SK-N-SH (cell line): ENCODE measurements at places on chromosomes 6 and 20. TPM values are rescaled to one million over a fixed set of nuclear protein-coding genes. Genes with fewer than 3 reads are reported as not detected.

Gene RTF2
- 78.2 and 82.8 TPM in 2 replicates for polyA plus RNA-seq

Gene DYNLT2
- 0.81 and 1.3 TPM in 2 replicates for polyA plus RNA-seq

Gene STX11
- 0.15 and 0.41 TPM in 2 replicates for polyA plus RNA-seq

Gene WASF1
- polyA plus RNA-seq: 31.4 and 35.9 TPM in 2 replicates

Gene TNNC2
- polyA plus RNA-seq: 0.57 and 1.1 TPM in 2 replicates

Gene TNFRSF21
- 5.8 and 9.2 TPM in 2 replicates for polyA plus RNA-seq

Gene DAAM2
- 0.20 and 0.23 TPM in 2 replicates for polyA plus RNA-seq

Gene OR2J3
- polyA plus RNA-seq: not detected in 2 replicates

Gene GPLD1
- 0.94 and 1.5 TPM in 2 replicates for polyA plus RNA-seq

Gene BACH2
- 0.46 and 0.50 TPM in 2 replicates for polyA plus RNA-seq

Gene DZANK1
- 3.3 and 4.6 TPM in 2 replicates for polyA plus RNA-seq

Gene SLC17A9
- not detected in 2 replicates for polyA plus RNA-seq

Gene TNFRSF6B
- 8.2 and 9.4 TPM in 2 replicates for polyA plus RNA-seq

Gene MYBL2
- 7.3 and 9.7 TPM in 2 replicates for polyA plus RNA-seq

Gene MYH7B
- polyA plus RNA-seq: 0.32 and 0.41 TPM in 2 replicates

Gene SNAP25
- polyA plus RNA-seq: 42.4 and 46.0 TPM in 2 replicates

Gene RIPPLY2
- 0.33 and 1.3 TPM in 2 replicates for polyA plus RNA-seq

Gene FAXC
- polyA plus RNA-seq: 9.0 and 9.1 TPM in 2 replicates

Gene CLIC5
- polyA plus RNA-seq: 0.03 TPM in 1 of 2 replicates, not detected in the other

Gene CRISP3
- not detected in 2 replicates for polyA plus RNA-seq

Gene RBM38
- polyA plus RNA-seq: 8.8 and 11.5 TPM in 2 replicates

Gene TMC2
- polyA plus RNA-seq: not detected in 2 replicates

Gene GJA1
- 23.5 and 30.7 TPM in 2 replicates for polyA plus RNA-seq

Gene GLP1R
- polyA plus RNA-seq: not detected in 2 replicates

Gene CST1
- polyA plus RNA-seq: not detected in 2 replicates

Gene PTPRK
- polyA plus RNA-seq: 8.0 and 9.5 TPM in 2 replicates

Gene DNAAF9
- 5.5 and 7.9 TPM in 2 replicates for polyA plus RNA-seq

Gene RAET1L
- not detected in 2 replicates for polyA plus RNA-seq

Gene RIN2
- 6.3 and 6.8 TPM in 2 replicates for polyA plus RNA-seq

Gene TMEM74B
- 1.8 and 2.6 TPM in 2 replicates for polyA plus RNA-seq

Gene C20orf144
- 0.12 and 0.13 TPM in 2 replicates for polyA plus RNA-seq

Gene GFOD1
- polyA plus RNA-seq: 1.6 and 2.0 TPM in 2 replicates

Gene PRICKLE4
- 3.9 and 5.0 TPM in 2 replicates for polyA plus RNA-seq

Gene PLCB4
- 5.5 and 7.0 TPM in 2 replicates for polyA plus RNA-seq

Gene GSTA1
- not detected in 2 replicates for polyA plus RNA-seq

Gene RAB5IF
- polyA plus RNA-seq: 91.1 and 108 TPM in 2 replicates

Gene MATN4
- polyA plus RNA-seq: 0.13 and 0.16 TPM in 2 replicates

Gene ANKRD66
- polyA plus RNA-seq: not detected in 2 replicates

Gene SCGN
- polyA plus RNA-seq: not detected in 2 replicates

Gene CCND3
- polyA plus RNA-seq: 22.4 and 26.6 TPM in 2 replicates

Gene CYP39A1
- polyA plus RNA-seq: not detected in 2 replicates

Gene C6orf62
- 36.0 and 42.3 TPM in 2 replicates for polyA plus RNA-seq

Gene RSPO3
- polyA plus RNA-seq: not detected in 2 replicates

Gene SLC22A2
- not detected in 2 replicates for polyA plus RNA-seq

Gene EYA4
- 0.08 and 0.18 TPM in 2 replicates for polyA plus RNA-seq

Gene ESR1
- polyA plus RNA-seq: under 0.01 TPM in 1 of 2 replicates, not detected in the other

Gene FAM83C
- polyA plus RNA-seq: not detected in 2 replicates

Gene CST4
- polyA plus RNA-seq: not detected in 2 replicates

Gene ZNF311
- 0.16 and 0.21 TPM in 2 replicates for polyA plus RNA-seq

Gene HLA-DRB1
- polyA plus RNA-seq: not detected in 2 replicates

Gene OTOR
- polyA plus RNA-seq: not detected in 2 replicates
